ENCODE measurements at places on chromosomes 5 and 9.

DNA sequence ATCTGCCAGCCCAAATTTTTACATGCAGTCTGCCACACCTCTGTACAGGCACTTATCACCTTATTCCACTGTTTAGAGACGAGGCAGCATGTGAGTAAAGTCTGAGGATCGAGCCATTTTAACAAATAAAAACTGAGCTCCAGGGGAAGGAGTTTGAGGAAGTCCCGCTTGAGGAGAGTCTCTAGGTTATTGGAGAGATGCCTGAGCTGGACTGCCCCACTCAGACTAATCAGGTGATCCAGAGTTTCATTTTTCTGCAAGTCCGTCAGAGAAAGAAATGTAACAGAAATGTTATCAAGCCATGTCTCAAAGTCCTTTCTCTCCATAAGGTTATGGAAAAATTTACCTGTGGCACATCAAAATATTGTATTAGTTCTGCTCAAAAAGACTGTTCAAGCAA, 5.3 kb downstream of the FBXW2 start:
- DNase-seq: no peak

GRCh38 chr5:40634154-40634553, 45.6 kb upstream of the PTGER4 start:
- no peak for DNase-seq

DNA sequence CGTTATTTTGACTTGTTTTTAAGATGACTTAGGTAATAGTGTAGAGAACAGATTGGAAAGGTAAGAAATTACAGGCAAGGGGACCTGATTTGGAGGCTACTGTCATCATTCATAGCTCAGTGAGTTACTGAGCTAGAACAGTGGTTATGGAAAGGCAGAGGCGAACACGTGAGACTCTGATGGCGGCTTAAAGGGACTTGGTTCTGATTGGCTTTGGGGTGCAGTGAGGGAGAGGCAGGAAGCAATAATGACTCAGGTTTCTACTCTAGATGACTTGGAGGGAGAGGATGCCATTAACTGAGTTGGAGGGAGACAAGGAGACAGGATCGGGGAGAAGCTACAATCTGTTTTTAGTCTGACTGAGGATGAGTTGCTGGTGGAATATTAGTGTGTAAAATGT, 3.0 kb downstream of the F2RL2 start:
- DNase-seq: no peak

- DNase-seq: no peak
These were observed 88.2 kb downstream of the PRRT1B start for GRCh38 chr9:131633491-131634031.

Data from A172 (cell line).